SJSA1 (cell line): ENCODE measurements at places on chromosomes 1 and 21.

- no peak for DNase-seq
Observed at GRCh38 chr1:24362396-24362795, 43.2 kb downstream of the GRHL3 start.

GRCh38 chr1:157150631-157151030 is 12.4 kb upstream of the ETV3 start:
- DNase-seq, result no peak

DNA sequence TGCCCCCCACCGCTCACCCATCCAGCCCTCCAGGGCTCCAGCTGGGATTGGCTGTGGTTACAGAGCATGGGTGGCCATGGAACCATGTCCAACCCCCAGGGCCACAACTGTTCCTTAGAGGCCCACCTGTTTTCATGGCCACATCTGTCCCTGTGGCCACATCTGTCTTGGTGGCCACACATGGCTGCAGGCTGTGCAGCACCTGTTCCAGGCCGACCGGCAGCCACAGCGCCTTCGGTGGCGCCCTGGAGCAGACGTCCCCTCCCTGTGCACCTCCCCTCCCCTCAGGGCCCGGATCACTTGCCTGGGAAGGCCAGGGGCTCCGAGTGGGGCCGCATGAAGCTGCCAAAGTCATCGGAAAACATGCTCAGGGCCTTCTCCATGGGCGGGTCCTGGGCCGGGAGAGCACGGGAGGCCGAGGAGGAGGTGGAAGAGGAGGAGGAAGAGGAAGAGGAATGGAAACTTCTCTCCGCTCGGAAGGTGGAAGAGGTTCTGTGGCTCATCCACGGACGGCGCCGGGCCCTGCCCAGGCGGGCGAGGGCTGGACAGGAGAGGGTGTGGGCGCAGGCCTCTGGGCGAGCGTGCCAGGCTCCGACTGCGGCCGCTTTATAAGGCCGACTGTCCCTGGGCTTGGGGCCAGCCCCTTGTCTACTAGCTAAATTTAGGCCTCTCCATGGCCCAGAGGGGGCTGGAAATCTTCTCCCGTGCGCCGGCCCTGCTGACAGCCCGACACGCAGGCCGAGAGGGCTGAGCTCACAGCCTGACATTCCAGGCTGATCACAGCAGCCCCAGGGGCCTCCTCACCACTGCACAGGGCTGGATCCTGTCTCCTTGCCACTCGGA is at the start of gene HSPB7:
Gene HSPB7, minus strand, starts transcription at position 583 of the 843 bp plus-strand sequence. Its CDS starts 80 bp downstream, at position 503.
- no peak for DNase-seq

- no peak for DNase-seq
Observed at GRCh38 chr1:204697893-204698292, 12.4 kb upstream of the LRRN2 start.

DNA sequence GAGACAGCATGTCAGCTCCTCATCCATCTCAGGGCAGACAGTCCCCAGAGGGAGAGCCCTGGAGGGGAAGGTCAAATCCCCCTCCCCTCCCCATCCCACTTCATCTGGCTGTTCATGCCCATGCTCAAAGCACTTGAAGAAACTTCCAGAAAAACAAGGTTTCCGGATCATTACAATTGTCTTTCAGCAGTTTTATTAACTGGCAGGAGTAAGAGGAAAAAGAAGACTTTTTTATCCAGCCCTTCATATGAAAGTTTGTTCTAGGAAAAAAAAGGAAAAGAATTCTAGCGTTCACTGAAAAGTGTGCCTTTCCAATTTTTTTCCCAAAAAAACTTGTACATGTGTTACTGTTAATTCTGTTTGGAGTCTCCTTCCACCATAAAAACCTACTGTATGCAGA is 145.7 kb upstream of the TIAM1 start:
- DNase-seq, result no peak

- no peak for DNase-seq
Observed at GRCh38 chr1:210596641-210597040, 267.9 kb downstream of the HHAT start.
